ENCODE measurements at places on chromosomes 3 and 15.

- no peak for DNase-seq
These were observed 95.7 kb upstream of the SLC2A2 start for GRCh38 chr3:171122240-171122639.

- no peak for DNase-seq
These were observed 33.1 kb downstream of the PYGO1 start for GRCh38 chr15:55555089-55555488.

DNA sequence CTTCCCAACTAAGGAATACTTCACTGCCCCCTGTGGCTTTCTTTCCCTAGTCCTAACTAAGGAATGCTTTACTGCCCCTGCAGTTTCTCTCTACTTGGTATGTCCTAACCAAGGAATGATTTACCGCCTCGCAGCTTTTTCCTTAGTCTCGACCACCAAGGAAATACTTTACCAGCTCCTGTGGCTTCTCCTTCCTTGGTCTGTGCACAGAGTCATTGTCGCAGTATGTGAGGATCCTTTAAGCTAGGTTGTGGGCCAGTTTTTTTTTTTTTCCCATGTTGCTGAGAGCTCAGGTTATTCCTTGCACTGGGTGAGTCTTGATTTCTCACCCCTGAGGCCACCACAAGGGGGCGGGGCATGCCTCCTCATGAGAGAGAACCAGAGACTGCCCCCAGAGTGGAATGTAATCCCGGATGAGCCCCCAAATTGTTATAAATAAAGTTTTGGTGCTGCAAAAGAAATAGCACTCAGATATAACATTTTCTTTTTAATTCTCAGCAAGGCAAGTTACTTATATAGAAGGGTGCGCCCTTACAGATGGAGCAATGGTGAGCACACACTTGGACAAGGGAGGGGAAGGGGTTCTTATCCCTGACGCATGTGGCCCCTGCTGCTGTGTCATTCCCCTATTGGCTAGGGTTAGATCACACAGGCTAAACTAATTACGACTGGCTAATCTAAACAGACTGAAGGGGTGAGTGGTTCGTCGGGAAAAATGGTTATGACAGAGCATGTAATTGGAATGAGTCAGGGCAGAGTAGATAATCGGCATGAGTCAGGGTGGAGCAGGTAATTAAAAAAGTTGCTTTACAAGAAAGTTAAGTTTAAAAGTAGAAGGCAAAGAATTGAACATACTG, 27.0 kb downstream of the NDUFB4 start:
- no peak for DNase-seq

GRCh38 chr15:72727154-72727553, 41.1 kb downstream of the BBS4 start:
- no peak for DNase-seq

DNA sequence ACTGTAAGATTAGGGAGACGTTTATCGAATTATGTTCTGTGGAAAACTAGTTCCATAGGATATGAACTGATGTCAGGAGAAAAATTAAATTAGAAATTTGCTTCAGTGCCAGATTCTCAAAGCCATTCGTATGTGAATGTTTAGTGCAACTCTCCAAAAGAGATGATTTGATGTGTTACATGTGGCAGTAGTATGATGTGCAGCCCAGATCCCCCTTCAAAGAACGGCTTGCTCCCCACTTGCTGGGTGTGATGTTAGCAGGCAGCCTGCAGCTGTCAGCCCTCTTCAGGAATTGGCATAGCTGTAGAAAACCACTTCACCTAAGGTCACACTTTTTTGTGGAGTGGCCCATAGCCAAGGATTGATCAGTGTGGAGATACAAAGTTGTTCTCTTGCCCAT, 127.0 kb upstream of the CCDC54 start:
- DNase-seq, result no peak

- DNase-seq, result peak; percentile 56
These were observed 6.9 kb downstream of the NEK11 start for GRCh38 chr3:131033480-131034080.

- no peak for DNase-seq
These were observed 304.0 kb downstream of the CACNA2D3 start for GRCh38 chr3:54426381-54426780.

DNA sequence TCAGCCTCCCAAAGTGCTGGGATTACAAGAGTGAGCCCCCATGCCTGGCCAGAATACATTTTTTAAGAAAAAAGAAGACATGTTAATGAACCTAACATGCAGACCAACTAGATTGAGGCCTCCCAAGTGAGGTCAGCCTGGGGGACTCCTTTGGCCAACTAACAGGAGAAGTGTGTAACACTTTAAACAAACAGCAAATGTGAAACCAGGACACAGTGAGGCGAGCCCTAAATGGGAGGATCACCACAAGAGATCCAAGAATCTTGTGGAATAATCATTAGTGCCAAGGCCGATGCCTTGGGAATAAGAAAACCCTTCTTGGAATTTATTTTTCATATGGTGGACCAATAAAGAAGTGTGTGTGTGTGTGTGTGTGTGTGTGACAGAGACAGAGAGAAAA, 73.9 kb downstream of the ATP10A start:
- no peak for DNase-seq

DNA sequence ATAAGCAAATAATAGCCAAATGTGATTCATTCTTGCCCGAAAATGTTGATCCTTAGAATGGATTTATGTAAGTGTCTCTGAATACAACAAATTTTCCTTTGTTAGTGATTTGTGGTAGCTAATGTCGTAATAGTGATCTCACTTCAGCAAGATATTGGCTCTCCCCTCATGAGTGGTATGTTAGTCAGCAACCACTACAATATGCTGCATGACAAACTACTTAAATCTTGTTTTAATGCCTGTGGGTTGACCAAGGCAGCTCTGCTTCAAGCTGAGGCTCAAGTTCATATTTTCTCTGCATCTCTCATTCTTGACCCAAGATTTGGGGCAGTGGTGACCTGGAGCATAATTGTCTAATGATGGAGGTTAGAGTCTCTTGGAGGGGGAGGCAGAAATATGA, 49.8 kb upstream of the GALNT15 start:
- DNase-seq, result no peak

DNA sequence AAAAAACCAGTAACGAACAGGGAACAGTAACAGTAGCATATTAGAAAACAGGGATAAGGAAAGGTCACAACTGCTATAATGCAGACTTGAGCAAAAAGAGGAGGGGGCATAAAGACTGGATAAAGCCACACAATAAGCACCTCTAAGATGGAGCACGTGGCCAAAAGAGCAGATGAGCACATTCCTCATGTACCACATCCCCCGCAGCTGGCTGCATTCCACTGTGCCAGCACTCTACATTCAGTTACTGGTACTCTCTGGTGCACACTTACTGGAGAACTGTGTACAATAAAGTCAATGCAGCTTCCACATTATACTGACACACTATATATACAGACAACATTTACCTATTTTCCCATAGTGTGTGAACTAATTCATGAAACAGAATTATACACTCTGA, 64.7 kb downstream of the UBE3A start:
- no peak for DNase-seq

DNA sequence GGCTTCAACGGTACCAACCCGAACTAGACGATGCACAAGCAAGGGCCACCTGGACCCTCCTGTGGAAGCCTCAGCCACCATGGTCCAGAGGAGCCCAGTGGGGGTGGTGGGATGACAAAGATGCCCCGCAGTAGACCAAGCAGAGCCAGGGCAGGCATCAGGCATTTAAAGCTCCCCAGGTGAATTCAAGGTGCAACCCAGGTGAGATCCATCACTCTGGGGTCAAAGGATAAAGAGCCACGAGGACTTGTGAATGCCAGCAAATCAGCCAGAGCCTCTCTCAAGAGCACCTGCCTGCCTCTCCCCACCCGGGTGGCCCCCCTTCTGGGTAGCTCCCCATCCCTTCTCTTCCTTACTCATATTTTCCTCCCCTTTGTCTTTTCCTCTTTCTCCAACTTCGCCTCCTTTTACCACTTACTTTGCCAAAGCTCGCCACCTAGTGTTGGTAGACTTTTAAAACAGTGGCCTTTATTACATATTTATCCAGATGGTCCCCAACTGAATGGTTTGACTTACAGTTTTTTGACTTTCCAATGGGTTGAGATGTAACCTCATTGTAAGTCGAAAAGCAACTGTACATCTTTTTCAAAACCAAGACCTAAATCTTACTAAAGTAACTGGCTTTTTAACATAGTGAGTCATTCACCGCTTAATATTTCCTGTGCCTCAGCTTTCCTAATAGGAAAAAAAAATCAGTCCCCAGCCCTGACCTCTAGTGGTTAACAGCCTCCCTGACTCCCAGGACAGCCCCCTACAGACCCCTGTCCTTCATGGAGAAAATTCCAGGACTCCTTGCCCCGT, 18.8 kb downstream of the PLA2G4F start:
- peak; percentile 84 for DNase-seq

DNA sequence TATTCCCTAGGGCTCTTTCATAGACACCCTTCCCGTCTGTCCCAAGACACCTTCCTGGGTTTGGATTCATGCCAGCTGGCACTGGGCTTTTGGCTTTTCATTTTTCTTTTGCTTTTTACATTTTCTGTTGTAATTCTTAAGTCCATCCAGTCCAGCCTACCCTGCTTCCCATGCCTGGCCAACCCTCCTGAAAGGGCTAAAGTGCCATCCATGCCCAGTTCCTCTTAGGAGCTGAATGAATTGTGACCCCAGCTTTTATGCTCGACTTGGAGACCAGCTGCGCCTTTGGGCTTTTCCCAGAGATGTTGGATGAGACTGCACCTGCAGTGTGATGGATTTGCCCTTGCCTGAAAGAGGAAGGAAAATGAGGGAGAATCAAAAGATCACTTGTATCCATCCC, 25.8 kb downstream of the LRRN1 start:
- peak; percentile 1 for DNase-seq

GRCh38 chr15:72161361-72162132, 36.0 kb downstream of the GRAMD2A start:
- DNase-seq, result no peak

GRCh38 chr3:124802702-124803101, 72.5 kb downstream of the UMPS start:
- DNase-seq, result no peak

DNA sequence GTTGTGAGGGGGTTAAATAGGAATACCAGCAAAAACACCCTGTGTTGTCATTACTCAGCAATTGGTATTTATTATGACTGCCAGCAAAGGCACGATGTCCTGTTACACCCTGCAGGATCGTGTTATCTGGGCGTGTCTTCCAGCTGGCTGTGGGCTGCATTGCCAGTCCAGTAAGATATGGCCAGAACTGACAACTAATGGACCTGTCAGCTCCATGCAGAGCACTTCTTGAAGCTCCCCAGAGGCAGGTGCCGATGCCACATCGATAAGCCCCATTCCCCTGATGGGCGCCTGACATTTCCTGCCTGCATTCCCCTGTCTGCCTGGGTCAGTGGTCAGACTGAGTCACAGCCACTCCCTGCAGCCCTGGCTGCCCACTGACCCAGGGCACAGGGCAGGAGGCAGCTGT, 79.7 kb upstream of the RASGRF1 start:
- no peak for DNase-seq

DNA sequence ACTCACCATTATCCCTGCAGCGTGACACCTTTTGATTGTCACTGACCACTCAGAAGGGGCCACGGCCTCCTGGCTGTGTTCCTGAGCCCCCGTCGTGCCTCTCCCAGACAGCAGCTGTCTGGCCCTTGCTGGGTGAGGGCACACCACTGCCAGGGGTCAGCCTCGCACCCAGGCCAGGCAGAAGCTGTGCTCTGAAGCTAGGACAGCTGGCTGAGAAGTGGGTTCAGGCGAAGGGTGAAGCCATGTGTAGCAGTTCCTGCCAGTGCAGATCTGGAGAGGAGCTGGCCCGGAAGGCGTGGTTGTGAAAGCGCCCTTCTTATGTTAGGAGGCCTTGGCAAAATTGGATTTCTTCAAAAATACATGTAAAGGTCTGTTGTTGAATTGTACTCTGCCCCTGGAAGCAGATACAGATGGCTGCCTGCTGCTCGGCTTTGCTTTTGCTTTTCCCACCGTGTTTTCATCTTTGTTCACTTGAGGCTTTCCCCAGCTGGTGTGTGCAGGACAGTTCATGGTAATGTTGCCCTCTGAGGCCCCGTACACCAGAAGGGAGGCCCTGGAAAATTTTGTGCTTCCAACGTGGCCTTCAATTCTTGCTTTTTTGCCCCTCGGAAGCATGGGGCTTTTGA, 49.1 kb downstream of the KLHL25 start:
- no peak for DNase-seq

DNA sequence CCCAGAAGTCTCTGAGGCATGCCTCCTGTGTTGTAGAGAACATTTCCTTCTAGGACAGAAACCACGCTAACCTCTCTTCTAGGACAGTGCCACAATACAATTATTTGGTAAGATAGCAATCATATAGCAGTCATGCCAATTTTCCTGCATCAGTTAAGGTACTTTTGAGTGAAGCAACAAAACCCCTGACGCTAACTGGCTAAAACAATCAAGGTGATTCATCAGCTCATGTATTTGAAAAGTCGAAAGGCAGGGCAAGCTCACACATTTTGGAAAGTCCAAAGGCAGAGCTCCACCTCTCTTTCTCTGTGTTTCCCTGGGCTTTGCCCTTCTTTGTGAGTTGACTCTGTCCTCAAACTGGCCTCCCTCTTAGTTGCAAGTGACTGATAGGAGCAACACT, 10.1 kb downstream of the TERC start:
- DNase-seq, result no peak

DNA sequence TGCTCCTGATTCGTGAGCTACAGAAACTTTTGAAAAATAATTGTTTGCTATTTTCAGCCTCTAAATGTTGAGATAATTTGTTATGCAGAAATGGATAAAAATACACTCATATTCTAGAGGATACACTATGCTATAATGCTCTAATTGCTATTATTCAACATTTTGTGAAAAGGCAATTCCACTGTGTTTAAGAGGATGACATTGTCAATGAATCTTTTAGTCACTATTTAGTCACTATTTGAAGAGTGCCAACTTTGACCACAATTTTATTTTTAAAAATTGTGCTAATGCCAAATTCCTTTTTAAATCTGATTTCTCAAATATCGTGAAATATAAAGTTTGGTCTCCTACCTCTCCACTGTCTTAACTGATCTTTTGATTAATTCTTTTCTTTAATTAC, 604.9 kb upstream of the KCNMB2 start:
- DNase-seq, result no peak

DNA sequence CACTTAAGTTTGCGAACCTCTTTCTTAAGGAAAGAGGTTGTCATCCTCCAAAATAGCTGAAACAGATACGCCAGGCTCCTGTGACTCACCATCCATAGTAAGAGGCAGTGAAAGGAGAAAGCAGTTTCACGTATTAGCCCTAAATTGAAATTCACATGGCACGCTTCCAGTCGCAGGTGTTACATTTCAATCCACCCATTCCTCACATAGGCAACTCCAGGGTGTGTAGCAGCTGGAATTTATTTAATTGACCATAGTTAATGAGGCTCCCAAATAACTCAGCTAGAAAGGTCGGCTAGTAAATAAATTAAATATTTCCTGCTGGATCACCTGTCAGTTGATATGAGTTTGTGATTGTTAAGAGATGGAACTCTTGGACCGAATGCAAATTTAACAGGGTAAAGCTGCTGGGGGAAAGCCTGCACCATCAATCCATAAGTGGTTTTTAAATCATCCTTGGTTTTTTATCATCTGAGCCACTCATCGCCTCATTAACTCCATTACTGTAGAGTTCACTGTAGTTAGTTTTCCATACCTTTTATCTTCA, 19.6 kb downstream of the NSUN3 start:
- peak; percentile 96 for DNase-seq

GRCh38 chr3:34102288-34102687, 303.9 kb downstream of the PDCD6IP start:
- no peak for DNase-seq

All from NCI-H2171 treated with DMSO at 0.1 percent for 48 hours (cell line).